AG08395 (cell line): ENCODE measurements at places on chromosomes 2 and 18.
A peak's percentile ranks its signal among the peaks of the same experiment; 100 is the strongest.

- DNase-seq = no peak
These were observed 8.9 kb downstream of the ASIC4 start for GRCh38 chr2:219523031-219523671.

- DNase-seq = no peak
These were observed at the start of gene RIT2 for GRCh38 chr18:43115076-43115921. RIT2 (minus strand) TSS chr18:43115685.

DNA sequence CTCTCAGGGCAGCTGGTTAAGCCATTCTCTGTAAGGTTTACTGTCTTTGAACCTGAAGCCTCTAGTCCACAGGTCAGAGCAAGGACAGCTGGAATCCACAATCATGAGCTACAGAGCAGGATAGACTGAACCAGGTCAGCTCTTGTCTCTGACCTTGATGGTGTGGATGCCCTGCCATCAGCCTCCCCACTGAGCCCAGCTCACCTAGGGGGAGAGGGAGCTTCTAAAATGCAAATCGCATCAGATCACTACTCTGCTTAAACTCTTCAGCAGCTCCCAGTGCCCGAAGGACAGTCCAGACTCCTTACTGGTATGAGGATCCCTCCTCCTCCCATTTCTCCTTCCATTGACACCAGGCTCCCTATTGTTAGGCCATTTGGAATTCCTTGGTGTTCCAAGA is 255.3 kb upstream of the CCDC68 start:
- no peak for DNase-seq

GRCh38 chr2:187051350-187051749 is 202.4 kb upstream of the ZSWIM2 start:
- no peak for DNase-seq

- DNase-seq = no peak
These were observed 110.2 kb upstream of the ACKR3 start for GRCh38 chr2:236459393-236459792.

- DNase-seq = no peak
These were observed 685.6 kb upstream of the SALL3 start for GRCh38 chr18:78293940-78294541.

DNA sequence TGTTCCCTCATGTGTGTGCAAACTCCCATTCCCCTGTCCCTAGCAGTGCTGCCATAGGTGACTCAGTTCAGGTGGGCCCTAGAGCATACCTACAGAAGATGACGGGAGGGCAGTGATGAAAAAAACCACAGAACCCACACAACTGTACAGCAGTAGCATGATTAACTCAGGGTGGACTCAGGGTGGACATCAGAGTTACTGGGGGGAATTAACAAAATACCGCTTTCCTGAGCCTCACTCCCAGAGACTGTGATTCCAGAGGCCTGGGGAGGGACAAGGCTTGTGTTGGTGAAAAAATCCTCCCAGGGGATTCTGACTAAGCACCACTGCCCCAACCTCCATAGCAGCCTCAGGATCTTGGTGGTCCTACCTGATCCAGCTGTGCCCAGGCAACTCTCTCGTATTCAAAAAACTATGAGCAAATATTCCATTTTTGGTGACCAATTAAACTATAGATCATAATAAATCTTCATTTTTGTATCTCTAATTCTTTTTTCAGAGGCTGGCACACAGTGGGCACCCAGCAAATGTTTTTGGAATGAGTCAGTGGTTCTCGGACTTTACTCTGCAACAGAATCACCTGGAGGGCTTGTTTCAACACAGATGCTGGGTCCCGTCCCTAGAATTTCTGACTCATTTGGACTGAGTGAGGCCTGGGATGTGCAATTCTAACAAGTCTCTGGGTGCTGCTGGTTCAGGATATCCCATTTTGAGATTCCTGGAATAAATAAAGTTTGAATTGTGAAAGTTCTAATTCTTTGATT is 84.1 kb upstream of the NABP1 start:
- peak; percentile 38 for DNase-seq

DNA sequence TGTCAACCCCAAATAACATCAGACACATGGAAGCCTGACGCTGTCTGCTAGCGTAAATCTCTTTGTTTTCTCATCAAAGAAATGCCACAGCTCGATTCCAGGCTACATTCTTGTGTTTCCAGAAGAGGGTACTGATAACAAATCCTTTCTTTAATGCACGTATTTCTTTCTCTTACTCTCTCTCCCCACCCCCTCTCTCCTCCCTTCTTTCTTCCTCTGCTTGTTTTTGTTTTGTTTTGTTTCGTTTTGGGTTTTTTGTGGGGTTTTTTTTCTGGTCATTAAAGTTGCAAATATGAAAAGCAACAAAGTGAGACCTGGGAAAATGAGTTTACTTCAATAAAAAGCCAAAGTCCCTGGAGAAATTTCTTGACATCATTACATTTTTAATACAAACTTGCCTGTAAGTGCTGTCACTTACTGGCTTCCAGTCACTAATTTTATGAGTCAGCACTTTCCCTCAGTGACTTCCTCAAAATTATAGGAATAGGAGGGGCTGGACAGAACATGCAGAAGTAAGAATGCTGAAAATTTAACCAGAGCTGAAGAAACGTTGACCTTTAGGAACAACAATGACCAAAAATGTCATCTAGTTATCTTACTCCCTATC is 106.7 kb upstream of the NABP1 start:
- peak; percentile 59 for DNase-seq

DNA sequence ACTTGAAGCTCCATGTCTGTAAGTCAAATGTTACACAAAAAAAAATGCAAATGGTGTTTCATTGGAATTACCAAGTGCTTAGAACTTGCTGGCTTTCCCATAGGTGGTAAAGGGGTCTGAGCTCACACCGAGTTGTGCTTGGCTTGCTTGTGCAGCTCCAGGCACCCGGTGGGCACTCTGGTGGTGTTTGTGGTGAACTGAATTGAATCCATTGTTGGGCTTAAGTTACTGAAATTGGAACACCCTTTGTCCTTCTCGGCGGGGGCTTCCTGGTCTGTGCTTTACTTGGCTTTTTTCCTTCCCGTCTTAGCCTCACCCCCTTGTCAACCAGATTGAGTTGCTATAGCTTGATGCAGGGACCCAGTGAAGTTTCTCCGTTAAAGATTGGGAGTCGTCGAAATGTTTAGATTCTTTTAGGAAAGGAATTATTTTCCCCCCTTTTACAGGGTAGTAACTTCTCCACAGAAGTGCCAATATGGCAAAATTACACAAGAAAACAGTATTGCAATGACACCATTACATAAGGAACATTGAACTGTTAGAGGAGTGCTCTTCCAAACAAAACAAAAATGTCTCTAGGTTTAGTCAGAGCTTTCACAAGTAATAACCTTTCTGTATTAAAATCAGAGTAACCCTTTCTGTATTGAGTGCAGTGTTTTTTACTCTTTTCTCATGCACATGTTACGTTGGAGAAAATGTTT is 97.9 kb upstream of the IL1R2 start:
- DNase-seq = no peak

GRCh38 chr2:157181234-157181633 is 76.3 kb upstream of the GALNT5 start:
- DNase-seq = no peak

- peak; percentile 3 for DNase-seq
These were observed 138.7 kb upstream of the AQP4 start for GRCh38 chr18:27004056-27004829.

- no peak for DNase-seq
These were observed 2.6 kb downstream of the HS6ST1 start for GRCh38 chr2:128315829-128316776.

DNA sequence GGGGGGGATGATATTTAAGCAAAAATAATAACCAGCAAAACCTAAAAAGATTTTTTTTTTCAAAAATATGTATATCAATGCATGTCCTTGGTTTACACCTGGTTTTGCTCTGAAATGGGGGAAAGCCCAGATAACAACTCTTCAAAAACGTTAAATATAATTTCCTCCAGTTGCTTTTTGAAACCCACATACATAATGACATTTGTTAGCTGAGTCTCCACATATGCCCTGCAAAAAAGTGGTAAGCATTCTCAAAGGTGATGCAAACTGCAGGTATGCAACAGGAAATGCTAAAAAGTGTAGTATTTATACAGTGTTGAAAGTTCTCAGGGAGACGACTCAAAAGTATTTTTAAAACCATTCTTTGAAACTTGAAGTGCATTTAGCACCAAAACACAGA is 258.6 kb downstream of the ZEB2 start:
- DNase-seq = no peak

DNA sequence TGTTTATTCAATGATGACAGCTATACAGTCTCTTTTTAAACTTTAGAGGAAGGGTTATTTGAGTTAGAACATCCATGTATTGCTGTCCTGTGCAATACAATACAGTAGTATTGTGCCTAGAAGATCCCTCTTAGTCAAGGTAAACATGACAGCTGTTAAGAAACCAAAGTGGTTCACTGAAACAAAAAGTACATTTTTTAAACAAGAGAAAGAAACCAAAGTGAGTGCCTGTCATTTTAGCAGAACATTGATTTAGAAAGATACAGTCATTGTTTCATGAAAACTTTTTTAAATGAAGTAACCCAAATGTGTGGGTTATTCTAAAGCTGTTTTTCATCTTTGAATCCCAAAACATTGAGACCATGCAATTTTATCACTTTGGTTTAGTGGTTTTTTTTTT is 15.5 kb downstream of the ITPRID2 start:
- no peak for DNase-seq

- no peak for DNase-seq
These were observed 148.5 kb upstream of the DNMT3A start for GRCh38 chr2:25490217-25490616.

DNA sequence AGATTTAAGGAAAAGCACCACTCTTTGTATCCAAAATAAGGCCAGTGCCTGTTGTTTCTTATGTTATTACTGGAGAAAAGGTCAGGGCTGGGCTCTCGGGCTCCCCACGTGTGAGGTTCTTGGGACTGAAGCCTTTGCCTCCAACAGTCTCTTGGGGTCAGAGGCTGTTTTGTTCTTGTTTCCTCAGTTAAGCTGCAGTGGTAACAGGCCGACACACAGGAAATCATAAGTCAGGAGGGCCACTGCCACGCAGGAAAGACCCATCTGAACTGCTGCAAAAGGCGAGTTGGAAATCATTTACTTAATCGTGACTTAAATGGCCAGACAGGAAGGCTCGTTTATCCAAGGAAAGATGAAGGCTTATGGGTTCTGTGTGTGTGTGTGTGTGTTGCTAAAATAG is 30.3 kb upstream of the IL37 start:
- no peak for DNase-seq

DNA sequence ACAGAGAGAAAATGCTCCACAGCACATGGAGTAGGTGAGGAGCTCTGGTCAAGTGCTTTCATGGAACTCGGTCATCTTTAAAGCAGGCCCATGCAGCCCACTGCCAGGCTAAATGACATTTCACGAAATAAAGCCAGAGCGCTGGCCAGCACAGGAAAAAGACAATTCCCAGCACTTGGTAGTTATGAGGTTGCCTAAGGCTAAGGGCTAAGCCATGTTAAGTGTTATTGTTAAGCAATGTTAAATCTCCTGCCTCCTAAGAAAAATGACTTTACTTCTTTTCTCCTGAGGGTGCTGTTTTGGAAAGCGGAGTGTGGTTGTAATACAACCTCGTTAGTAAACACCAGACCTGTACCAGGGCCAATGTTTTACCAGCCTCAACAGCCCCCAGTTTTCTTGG is 125.9 kb upstream of the NRP2 start:
- no peak for DNase-seq

DNA sequence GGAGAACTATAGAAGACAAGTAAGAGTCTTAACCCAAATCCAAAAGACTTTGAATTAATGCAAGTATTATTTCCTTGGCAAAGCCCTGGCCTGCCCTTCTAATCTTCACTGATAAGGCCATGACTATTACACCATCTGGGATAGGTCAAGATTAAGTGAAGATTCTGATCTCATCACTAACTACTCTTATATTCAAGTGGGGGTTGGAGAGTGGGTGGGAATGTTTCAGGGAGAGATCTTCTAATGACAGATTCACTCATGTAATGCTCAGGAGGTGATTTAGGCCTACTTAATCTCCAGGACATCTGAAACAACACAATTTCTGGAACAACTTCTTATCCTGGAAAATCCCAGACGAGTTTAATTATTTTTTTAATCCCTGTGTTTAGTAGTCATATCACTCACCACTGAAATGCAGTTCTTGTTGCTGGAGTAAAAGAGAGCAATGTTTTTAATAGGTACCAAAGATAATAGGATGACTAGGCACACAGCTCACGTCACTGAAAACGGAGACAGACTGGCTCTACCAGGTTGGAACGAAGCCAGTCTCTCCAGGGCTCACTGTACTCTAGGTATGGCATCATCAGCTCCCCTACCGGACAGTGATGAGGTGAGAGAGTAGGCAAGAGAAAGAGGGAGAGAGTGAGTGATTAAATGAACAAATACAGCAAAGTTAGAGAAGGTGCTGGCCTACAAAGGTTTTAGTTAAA is 133.1 kb downstream of the NCKAP5 start:
- DNase-seq = peak; percentile 15

DNA sequence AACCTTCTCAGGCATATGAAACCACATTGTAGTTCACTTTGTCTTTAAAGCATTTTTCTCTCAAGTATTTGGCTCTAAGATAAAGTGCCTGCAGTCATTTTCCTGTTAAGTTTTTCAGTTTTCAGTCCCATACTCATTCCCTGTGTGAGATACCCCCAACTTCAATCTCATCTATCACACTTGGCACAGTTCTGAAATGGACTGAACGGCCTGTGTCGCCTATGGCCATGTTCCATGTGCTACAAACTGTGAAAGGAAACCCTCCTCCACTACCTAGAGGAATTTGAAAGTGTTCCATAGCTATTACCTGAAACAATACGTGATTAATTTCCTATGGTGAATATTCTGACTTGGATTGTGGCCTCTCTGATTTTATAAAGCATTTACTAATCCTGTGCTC is 319.1 kb downstream of the CTNNA2 start:
- no peak for DNase-seq

DNA sequence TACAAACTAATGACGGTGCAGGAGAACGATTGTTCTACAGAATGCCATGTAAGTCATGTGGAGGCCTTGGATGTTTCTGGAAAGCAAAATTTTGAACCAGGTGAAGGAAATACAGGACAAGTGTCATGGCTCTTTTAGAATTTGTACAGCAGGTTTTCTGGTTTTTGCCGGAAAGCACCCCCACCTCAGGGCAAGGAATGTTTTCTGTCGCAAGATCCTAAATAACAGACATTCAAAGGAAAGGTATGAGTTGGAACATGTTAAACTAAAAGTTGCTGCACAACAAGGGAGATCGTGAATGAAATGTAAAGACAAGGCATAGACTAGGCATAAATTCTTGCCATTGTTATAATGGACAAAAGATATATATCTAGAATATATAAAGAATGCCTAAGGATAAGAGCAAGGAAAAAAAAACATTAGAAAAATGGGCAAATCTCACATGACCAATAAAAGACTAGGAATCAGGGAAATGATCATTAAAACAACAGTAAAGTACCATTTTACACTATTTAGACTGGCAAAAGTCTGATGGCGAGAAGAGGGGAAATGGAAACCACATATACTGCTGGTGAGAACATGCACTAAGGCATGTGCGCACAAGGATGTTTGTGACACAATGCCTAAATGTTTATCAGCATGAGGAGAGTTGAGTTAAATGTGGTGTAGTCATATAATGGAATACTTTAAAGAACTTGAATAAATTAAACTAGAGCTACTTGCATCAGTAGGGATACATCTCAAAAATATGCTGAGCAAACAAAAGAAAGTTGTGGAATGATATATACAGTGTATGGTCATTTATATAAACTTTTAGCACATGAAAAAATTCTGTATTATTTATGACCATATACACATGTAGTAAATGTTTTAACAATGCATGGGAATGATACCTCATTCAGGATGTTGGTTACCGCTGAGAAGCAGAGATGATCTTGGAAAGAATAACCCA is 127.0 kb downstream of the EML6 start:
- no peak for DNase-seq

GRCh38 chr2:159266554-159266953 is 19.9 kb downstream of the WDSUB1 start:
- DNase-seq = no peak
